CD4-positive, alpha-beta T cell treated with Interleukin-15 for 4 hours (primary cell): ENCODE measurements at places on chromosomes 2 and 18.

- DNase-seq, result no peak
Observed at GRCh38 chr18:56468396-56468795, 170.0 kb downstream of the TXNL1 start.

GRCh38 chr2:168910330-168910729 lies 9.2 kb downstream of the G6PC2 start:
- no peak for DNase-seq

- no peak for DNase-seq
Observed at GRCh38 chr2:197223451-197223850, 87.1 kb downstream of the ANKRD44 start.

GRCh38 chr18:53566626-53567025 lies 657.8 kb downstream of the MBD2 start:
- DNase-seq, result no peak

- DNase-seq, result no peak
Observed at GRCh38 chr2:29579495-29580169, 341.8 kb downstream of the ALK start.

DNA sequence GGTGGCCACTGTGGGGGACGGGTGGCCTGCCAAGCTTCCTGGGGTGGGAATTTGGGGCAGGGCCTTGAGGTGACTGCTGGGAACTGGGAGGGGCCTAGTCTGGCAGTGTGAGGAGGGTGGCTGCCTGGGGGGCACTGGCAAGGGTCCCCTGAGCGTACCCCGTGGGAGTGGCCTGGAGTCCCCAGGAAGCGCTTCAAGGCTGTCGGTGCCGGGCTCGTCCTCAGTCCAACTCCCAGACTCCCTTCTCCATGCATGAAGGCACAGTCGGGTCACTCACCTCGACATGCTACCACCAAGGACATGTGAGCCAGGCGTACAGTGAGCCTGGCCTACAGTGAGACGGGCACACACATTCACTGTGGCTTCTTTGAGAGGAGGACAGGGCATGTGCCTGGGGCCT lies 105.3 kb downstream of the SMIM21 start:
- no peak for DNase-seq

GRCh38 chr18:24928301-24928878 lies 423.6 kb downstream of the ZNF521 start:
- no peak for DNase-seq

DNA sequence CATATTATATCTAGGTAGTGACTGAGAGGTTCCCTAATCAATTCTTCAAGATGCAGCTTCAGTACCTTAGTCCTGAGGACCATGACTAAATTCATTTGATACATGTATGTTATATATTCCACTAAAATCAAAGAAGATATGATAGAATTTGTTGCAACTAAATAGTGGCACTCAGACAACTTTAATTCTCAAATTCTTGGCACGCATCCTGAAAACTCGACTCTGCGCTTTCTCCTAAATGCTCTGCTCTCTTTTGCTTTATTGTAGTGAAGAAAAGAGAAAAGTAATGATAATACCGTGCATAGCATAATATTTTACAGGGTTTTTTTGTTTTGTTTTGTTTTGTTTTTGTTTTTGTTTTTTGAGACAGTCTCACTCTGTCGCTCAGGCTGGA lies 475.3 kb downstream of the ARHGAP15 start:
- no peak for DNase-seq

- DNase-seq, result no peak
Observed at GRCh38 chr2:173989160-173989883, 24.1 kb upstream of the SP3 start.
